ENCODE measurements at places on chromosomes 12 and 14.

GRCh38 chr12:104769144-104769561 lies 188.9 kb downstream of the SLC41A2 start:
- DNase-seq: no peak

- no peak for DNase-seq
Measured at GRCh38 chr14:68981539-68981976, 2.5 kb upstream of the ACTN1 start.

DNA sequence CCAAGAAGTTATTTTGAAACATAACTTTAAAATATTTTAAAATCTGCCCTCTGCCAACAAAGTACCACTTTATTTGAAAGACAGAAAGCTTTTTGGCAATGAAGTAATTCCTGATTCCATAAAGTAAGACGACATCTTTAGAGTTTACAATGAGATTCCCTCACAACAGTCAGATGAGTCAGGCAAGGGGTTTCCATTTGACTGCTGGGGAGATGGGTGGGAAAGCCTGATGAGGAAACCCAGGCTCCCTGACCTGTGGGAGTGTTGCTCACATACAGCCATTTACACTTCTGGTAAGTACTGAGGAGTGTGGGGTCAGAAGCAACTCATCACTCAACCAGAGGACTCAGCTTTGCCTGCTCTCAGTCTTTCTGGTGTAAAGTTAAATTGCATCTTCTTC lies 10.2 kb downstream of the KITLG start:
- DNase-seq: no peak

GRCh38 chr14:20490563-20490962 lies 14.8 kb upstream of the RNASE10 start:
- no peak for DNase-seq

DNA sequence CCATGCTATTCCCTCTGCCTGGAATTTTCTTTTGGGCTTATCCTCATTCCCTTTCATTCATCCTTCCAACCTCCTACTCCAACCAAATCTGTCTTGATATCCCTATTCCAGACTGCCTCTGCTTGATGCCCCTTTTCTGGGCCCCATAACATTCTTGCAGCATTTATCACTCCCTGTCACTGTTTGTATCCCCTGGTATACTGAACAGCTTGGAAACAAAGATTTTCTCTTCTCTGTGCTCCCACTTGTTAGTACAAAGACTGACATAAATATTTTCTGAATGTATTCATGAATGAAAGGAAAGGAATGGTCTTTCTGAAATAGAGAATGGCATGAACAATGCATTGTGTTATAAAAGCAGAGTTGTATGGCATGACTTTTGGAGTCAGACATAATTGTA lies 7.5 kb downstream of the IRAK4 start:
- no peak for DNase-seq

DNA sequence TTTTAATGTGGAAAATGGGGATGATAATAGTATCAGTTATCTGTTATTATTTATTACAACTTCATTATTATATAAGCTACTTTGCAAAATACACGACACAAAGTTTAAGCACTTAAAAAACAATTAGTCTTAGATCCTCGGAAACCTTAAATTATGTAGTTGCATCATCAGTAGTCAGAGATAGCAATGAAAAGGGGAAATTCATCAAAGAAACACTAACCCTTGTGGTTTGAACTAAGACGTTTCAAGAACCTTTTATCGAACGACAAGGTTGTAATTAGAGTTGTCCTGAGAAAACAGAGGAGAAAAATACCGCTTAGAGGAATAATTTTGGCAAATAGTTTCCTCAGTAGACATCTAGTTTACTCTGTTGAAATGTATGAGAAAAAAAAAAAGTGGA lies 198.5 kb downstream of the PTPRO start:
- DNase-seq: no peak

DNA sequence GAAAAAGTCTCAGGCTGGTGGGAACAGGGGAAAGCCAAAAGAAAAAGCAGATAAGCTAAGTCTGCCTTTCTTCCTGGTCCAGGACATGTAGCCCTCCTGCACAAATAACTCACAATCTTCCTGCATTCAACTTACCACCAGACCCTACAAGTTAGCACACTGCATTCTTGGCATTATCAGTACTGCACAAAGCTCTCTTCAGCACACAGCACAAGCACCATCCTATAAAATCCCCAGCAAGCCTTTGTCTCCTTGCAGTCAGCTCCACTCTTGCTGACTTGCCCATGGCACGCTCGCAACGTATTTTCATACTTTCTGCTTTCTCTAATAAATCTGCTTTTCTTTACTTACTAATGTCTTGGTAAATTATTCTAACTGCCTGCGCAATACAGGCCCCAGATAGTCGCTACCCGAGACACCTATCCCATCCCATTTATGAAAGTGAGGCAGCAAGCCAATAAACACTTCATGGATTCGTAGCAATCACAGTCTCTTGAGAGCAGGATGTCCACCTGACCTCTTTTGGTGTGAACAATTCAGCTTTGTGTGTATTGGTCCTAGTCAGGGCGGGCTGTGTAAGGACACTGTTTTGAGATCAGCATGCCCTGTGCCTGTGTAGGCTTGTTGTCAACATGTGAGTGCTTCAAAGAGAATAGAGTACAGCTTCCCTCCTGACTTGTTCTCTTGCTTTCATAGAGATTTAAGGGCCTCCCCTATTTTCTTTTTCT lies 49.0 kb downstream of the TMEM117 start:
- no peak for DNase-seq

- no peak for DNase-seq
Measured at GRCh38 chr12:94039914-94040313, 108.5 kb upstream of the PLXNC1 start.

- no peak for DNase-seq
Measured at GRCh38 chr12:80219345-80219744, 120.0 kb downstream of the OTOGL start.
